ENCODE measurements at places on chromosomes 7 and 10. TPM values are rescaled to one million over a fixed set of nuclear protein-coding genes. Genes with fewer than 3 reads are reported as not detected.

The TDRD1 gene
- not detected for polyA plus RNA-seq

The OR2A42 gene
- 0.02 TPM for polyA plus RNA-seq

- DNase-seq, result no peak
Observed at GRCh38 chr10:90813594-90814365, 44.1 kb downstream of the HTR7 start.

GRCh38 chr7:1488016-1488415 lies 16.2 kb downstream of the INTS1 start:
- DNase-seq, result no peak

GRCh38 chr10:104548090-104548489 lies 93.0 kb upstream of the SORCS3 start:
- DNase-seq, result no peak

GRCh38 chr7:30873207-30873606 lies 38.4 kb upstream of the AQP1 start:
- no peak for DNase-seq

- DNase-seq, result no peak
Observed at GRCh38 chr10:46234431-46235060, 52.3 kb upstream of the ANTXRL start.

The POLR2J3 gene
- polyA plus RNA-seq, result 118 TPM

The SLC18A2 gene
- polyA plus RNA-seq, result not detected

The LDB3 gene
- polyA plus RNA-seq, result 0.55 TPM

The FFAR4 gene
- polyA plus RNA-seq, result not detected

GRCh38 chr10:119231654-119232053 lies 24.3 kb downstream of the GRK5 start:
- DNase-seq, result no peak

The VWA2 gene
- 0.07 TPM for polyA plus RNA-seq

DNA sequence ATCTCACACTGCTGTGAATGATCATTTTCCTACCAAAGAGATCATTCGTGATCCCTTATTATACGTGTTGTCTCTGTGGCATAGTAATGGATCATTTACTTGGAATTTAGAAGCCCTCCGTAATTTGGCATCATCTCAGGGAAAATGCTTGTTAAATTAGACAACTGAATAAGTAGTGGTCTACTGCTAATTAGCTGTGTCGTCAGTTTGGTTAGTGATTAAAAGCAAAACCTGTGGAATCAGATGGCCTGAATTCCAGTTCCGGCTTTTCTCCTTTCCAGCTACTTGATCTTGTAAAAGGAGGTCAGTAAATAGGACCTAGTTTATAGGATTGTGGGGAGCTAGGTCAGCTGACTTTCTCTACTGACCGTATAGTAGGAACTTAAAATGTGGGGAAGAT lies 65.6 kb downstream of the RBM33 start:
- no peak for DNase-seq

DNA sequence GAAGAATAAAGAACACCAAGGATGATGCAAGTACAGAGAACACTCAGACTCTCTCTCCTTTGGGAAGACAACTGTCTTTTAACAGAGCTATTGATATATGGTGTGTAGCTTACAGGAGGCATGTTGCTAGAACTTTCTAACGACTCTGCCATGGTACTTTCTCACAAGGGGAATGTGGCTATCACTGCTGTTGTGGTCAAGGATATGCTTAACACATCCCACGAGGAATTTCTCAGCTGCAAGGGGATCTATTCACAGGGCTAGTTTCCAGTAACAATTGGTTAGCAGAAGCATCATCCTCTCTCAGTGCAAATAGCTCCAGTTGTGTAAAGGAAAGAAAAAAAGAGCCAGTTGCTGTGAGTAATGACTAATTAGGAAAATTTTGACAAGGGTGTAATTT lies 826.0 kb downstream of the SORCS1 start:
- DNase-seq, result no peak

- DNase-seq, result no peak
Observed at GRCh38 chr10:1360011-1360557, 303.9 kb downstream of the WDR37 start.

The MBL2 gene
- polyA plus RNA-seq, result not detected

The WDFY4 gene
- not detected for polyA plus RNA-seq

DNA sequence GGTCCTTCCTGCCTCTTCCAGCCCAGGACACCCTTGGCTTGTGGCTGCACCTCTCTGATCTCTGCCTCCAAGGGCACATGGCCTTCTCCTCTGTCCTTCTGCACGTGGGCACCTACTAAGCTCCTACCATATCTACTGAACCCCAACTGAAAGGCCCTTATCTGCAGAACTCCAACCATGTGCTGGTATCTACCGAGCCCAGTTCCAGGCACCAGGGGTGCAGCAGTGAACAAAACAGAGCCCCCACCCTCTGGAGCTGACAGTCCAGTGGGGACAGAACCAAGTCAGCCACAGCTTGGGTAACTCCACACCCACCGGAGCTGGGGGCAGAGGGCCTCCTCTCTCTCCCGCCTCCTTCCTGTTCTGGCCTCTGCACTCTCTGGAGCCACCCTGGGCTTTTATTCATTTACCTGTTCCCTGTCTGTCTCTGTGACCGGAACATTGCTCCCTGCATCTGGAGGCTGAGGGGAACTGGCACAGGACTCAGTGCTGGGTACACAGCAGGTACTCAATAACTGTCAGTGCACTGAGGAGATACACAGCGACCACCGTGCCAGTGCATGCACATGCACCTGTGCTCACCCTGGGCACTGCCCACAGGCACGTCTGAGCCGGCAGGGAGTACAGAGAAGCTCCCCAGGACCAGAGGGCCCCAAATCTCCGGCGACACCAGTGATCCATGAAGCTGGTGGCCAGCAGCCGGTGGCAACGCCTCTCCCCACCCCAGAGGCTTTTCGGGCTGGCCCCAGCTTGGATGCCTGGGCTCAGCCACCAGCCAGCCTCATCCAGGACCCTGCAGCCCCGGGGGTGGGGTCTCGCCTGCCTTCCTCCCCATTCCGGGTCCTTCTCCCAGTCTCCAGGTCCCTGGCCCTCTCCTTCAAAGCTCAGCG lies 2.0 kb downstream of the MICALL2 start:
- DNase-seq, result no peak

DNA sequence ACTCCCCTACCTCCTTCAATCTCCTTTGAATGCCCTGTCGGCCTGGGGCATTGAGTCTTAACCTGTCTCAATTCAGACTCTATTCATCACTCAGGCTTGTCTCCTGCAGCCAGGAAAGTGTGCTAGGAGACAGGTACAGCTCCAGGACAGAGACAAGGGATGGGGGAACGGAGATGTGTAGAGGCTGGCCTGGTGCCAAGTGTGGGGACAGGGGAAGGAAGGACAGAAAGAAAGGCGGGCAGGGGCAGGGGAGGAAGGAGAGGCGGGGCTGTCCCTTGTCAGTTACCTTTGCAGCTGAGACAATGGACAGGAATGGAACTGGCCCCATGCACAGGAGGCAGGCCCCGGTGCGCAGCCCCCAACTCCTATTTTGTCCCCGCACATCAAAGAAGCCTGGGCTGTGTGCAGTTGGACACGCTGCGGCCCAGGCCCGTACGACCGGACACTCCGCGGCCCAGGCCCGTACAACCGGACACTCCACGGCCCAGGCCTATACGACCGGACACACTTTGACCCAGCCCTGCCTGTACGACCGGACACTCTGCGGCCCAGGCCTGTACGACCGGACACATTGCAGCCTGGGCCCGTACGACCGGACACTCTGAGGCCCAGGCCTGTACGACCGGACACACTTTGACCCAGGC lies 36.9 kb downstream of the CHST15 start:
- no peak for DNase-seq

The TNS3 gene
- 94.2 TPM for polyA plus RNA-seq

DNA sequence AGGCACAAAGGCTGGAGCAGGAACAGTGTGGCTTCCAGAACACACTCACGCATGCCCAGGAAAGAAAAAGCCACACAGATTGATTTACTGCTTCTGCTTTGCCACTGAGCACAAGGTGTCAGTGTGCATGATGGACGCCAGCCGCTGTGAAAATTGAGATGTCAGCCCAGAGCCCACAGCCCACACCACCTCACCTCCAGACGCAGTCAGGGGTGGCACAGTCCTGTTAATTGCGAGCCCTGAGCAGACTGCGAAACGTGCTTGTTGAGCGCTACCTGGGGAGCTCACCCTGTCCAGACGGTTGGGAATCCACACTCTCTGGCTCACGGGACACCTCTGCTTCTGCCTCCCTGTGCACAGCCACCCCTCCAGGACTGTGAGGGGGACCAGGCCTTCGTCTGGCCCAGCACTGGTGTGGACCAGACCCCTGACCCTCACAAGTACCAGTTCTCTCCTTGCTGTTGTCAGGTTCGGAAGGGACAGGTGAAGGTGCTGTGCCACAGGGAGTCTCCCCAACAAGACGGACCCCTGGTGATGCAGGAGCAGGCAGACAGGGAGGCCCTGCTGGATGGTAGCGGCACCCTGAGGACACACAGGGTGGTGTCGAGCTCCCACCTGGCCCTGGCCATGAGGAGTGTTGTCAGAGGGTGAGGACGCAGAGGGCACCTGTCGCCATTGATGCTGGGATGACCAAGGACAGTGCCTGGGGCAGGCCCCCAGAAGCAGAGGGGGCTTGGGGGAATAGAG lies 15.3 kb downstream of the RASGEF1A start:
- DNase-seq, result no peak

DNA sequence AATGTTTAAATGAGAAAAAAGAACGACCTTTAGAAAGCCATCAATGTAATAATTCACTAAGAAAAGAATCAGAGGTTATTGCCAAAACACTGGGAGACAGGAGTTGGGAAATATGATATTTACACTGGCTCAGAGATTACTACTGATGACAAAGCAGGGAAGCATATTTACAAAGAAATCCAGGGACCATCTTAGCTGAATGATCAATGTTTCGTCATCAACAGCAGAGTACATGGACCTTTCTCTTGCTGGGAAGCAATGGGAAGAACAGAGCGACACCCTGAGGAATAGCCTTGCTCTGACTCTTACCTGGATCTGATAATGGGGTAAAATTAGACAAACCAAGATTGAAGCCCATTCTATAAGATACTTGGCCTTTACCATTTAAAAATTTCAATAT lies 1293.5 kb downstream of the XPNPEP1 start:
- DNase-seq, result no peak

- DNase-seq, result no peak
Observed at GRCh38 chr10:131617113-131617858, 283.5 kb upstream of the PPP2R2D start.

DNA sequence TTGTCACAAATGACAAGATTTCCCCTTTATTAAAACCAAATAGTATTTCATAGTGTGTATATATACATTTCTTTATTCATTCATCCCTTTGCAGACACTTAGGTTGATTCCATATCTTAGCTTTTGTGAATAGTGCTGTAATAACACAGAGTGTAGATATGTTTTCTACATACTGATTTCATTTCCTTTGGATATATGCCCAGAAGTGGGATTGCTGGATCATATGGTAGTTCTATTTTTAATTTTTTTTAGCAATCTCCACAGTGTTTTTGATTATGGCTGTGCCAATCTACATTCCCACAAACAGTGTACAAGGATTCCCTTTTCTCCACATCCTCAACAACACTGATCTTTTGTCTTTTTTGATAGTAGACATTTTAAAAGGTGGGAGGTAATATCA lies 46.4 kb downstream of the CSTF2T start:
- DNase-seq, result no peak

DNA sequence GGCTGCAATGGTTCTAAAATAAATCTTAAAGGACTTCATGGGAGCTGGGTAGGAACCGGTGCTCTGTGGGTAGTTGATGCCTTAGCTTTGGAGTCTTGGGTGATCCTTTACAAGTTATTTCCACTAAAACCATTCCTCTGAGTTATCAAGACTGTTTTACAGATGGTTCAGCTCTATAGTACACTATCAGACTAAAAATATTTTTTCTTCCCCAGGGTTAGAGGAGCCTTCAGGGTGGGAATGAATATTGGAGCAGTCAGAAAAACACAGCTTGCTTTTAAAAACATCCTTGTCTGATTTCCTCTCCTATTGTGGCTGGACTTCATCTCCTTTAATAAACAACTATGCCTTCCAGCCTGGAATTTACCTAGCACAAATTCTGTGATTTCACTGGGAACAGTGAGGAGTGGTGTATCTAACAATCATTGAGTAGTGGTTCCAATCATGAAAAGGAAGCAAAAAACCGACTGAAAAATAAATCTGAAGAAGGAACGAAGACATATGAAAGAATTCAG lies 102.6 kb upstream of the AFAP1L2 start:
- no peak for DNase-seq

The KAZALD1 gene
- polyA plus RNA-seq, result 32.4 TPM

The MYOZ1 gene
- polyA plus RNA-seq, result 9.6 TPM

DNA sequence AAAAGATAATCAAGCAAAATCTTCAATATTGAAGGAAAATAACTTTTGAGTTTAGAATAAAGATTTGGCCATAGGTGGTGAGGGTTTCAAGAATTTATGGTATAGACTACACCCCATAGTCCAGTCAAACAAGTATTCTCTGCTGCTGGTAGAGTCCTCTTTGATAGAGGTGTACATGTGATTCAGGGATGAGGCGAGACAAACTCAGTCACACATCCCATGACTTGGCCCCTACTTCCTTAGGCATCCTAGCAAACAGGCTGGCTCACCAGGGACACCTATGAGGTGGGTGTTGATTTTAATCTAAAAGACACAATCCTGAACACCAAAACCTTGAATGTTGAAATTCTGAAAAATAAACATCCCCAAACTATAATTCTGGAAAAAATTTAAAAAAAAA lies 78.1 kb upstream of the SLC25A13 start:
- DNase-seq, result no peak

DNA sequence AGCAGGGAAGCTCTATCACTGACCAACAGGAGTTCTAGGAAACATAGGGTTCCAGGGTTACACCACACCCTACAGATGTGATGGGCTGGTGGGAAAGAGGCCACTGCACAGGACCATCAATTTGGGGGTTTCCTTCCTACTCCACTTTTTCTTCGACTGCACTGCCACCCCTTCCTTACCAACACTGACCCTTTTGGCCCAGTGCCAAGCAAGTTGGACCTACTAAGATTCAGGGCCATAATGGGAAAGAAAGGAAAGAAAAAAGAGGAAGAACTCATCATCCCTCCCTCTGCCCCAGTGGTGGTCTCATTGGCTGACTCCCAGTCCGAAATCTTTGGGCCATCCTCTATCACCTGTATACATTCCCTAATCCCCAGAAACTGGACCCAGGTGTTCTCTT lies 6.1 kb upstream of the PLEKHS1 start:
- no peak for DNase-seq

GRCh38 chr7:124276005-124276622 lies 243.2 kb upstream of the TMEM229A start:
- no peak for DNase-seq

The MACC1 gene
- not detected for polyA plus RNA-seq

GRCh38 chr7:44309271-44310091 lies 15.9 kb downstream of the CAMK2B start:
- DNase-seq, result no peak

- DNase-seq, result no peak
Observed at GRCh38 chr10:97032624-97033023, 153.1 kb downstream of the SLIT1 start.

DNA sequence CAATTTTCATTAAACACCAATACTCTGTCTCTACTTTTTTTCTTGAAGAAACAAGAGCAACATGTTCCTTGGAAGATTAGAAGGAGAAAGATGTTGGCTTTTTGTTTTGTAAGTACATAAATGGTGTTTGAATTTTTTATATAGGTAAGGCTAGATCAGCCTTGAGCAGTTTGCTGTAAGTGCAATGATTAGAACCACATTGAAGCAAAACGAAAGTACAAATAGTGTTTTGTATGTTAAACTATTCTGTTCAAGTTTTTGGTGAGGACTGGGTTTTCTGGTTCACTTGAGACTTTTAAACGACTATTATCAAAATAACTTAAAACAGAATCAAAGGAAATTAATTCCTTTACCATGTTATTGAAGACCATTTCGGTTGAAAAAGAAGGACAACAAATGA lies 162.9 kb upstream of the NRP1 start:
- no peak for DNase-seq

The CALML3 gene
- not detected for polyA plus RNA-seq

The C1QL3 gene
- polyA plus RNA-seq, result not detected

- DNase-seq, result no peak
Observed at GRCh38 chr7:74505471-74506324, 52.0 kb downstream of the GTF2IRD1 start.
